ENCODE measurements at places on chromosomes 4 and X. TPM values are rescaled to one million over a fixed set of nuclear protein-coding genes. Genes with fewer than 3 reads are reported as not detected.

DNA sequence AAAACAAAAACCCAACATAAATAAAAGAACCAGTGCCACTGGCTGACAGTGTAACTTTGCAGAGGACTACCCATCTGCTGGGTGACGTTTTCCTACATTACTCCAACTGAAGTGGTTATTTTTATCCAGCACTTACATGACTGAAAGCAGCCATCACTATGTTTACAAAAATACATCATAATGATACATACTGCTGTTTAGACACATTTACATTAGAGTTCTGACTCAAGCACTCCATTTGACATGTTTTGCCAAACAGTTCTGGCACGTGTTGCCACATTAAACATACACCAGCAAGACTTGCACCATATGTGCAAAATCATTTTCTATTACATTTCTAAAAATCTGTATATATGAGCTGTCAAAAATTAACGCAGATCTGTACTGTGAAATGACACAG, 39.6 kb downstream of the BEND4 start:
- peaks cover 17% of the 10 kb centered on the region for H3K27me3 ChIP-seq
- H3K4me1 ChIP-seq = no peaks in the 10 kb centered on the region
- DNase-seq = no peak
- no peak overlapping the region for H3K27ac ChIP-seq

DNA sequence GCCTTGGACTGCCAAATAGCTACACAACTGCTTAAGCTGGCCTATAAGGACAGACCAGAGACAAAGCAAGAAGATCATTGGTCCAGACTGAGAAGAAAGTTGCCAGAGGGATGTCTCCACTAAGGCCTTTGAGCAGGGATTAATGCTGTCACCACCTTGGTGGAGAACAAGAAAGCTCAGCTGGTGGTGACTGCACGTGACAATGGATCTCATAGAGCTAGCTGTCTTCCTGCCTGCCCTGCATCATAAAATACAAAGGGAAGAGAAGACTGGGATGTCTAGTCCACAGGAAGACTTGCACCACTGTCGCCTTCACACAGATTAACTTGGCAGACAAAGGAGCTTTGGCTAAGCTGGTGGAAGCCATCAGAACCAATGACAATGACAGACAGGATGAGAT, 40.5 kb upstream of the FAM120C start:
- DNase-seq = no peak
- no peak overlapping the region for H3K4me3 ChIP-seq
- no peaks in the 10 kb centered on the region for H3K4me1 ChIP-seq
- no peak overlapping the region for H3K27ac ChIP-seq
- H3K36me3 ChIP-seq = no peaks in the 10 kb centered on the region

DNA sequence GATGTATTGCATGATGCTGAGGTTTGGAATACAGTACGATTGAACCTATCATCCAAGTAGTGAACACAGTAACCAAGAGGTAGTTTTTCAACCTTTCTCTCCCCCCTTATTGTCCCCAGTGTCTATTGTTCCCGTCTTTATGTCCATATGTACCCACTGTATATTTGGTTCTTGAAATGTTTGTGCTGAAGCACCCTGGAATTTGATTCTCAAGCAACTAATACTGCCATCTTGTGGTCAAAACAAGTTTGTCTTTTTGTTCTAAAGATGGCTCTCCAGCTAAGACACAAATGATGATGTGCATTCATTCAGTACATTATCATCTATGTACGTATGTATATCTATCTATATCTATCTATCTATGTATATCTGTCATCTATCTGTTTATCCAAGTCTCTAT, 33.5 kb upstream of the DCX start:
- H3K36me3 ChIP-seq = no peaks in the 10 kb centered on the region
- no peak overlapping the region for H3K27ac ChIP-seq
- no peak overlapping the region for H3K4me3 ChIP-seq
- H3K27me3 ChIP-seq = no peaks in the 10 kb centered on the region

Gene GLRA2
- not detected for total RNA-seq

DNA sequence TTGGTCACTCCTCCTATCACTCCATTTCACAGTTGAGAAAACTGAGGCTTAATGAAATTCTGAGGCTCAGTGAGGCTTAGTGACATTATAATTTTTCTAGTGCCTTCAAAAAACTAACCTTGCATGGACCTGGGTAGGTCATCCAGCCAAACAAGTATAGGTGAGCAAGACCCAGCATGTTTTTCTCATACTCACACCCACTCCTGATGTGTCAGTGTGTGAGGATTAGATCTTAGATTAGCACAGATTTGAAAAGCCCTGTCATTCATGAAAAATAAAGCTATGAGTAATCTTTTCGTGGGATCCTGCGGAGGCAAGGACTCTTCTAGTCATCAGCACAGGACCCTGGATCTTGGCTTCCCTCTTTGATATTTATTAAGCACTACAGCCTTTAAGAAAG, 146.7 kb downstream of the CHIC2 start:
- no peak overlapping the region for H3K27ac ChIP-seq
- no peaks in the 10 kb centered on the region for H3K27me3 ChIP-seq

Gene HHIP
- not detected for total RNA-seq
